ENCODE measurements at places on chromosomes 3 and 15.

DNA sequence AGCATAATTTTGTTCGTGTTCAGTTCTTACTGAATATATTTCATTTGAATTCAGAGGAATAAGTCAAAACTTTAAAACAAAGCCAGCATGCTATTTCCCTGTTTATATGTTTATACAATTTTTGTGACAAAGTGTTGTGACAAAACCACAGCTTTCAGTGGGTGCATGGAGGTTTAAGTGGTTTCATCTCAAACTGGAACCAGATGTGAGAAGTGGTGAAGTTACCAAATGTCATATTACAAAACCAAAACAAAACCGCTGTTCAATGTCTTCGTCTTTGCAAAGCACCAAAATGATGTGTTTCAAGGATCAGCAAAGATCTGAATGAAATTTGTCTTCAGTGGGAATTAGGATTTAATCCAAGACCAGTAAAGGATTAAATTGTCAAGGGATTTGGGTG is 59.3 kb upstream of the OSTN start:
- peak; percentile 68 for DNase-seq

DNA sequence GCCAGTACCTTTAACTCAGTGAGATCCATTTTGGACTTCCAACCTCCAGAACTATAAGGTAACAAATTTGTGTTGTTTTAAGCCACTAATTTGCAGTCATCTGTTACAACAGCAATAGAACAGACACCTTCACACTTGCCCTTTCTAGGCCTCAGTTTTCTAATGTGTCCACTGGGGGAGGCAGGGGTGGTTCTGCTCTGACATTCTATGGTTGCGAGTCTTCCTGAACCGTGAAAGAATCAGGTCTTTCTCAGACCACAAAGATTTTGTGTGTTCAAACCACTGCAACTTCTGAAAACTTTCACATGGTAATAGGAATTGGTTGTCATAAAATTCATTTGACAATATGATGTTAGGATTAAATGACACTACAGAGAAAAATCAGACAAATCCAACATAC is 26.8 kb upstream of the CSTA start:
- no peak for DNase-seq

- no peak for DNase-seq
These were observed 464 bp downstream of the SOX2 start for GRCh38 chr3:181712226-181712552.

DNA sequence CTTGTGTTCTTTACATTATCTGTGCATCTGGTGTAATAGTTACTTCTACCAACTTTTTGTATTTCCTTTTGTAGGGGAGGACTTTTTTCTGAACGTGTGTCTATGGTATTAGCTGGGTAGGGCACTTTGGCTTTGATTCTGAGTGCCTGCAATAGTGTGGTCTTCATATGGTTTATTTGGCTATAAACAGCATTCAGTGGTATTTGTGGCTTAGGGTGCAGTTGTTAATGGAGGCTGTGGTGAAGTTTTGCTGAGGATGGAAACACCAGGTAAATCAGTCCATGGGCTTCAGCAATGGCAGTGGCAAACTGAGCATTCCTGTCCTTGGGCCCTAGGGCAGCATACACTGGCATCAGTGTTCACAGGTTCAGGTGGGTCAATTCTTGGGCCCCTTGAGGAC is 230.6 kb upstream of the CTNNB1 start:
- DNase-seq = no peak

DNA sequence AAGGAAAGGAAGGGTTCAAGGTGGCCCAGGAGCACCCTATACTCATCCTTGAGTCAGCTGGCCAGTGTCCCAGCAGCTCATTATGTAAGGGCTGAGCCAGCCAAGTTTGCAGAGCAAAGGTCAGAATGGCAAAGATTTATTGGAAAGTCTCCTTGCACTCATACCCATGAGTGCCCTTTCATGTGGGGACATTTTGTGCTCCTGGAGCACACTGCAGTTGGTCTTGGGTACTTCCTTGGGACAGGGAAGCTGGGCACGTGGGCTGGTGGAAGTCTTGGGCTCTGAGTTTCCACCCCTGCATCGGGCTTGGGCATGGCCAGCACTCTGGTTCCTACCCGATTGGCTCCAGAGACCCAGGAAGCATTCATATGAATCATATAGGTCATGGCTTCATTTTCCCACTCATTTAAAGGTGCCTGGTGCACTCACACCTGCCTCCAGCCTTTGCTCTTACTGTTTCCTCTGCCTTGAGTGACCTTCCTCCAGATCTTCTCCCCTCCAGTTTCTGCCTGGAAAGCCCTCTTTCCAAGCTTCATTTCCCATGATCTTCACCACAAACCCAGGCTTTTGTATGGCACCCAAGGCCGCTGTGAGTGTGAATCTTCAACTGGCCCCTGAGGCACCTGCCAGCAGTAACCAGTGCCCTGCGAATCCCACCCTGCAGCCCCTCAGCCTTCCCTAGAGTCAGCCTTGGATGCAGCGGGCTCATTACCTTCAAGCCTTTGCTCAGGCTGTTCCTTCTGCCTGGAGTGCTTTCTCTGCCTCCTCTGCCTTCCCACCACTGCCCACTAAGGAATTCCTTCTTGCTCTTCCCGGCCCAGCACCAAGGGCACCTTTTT is 10.5 kb upstream of the PRKCD start:
- DNase-seq = peak; percentile 26

- no peak for DNase-seq
These were observed 231.5 kb downstream of the SV2B start for GRCh38 chr15:91331581-91331980.

GRCh38 chr15:101573951-101574350 is 78.2 kb downstream of the TM2D3 start:
- no peak for DNase-seq

DNA sequence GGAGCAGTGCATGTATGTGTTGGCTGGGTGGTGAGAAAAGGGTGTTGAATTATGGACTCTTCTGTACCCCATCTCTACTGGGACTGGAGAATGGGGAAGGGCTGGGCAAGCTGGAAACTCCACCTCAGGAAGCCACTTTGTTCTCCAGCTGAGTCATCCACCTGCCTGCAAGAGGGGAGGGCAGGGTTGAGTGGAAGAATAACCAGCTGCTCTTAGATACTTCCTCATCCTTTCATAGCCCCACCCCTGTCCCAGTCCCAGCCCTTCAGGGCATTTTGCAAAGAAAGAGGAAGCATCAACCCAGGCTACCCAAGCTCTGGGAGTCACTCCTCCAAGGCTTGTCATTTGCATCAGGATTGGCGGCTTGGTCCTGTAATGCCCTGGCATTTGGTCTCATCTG is 33.1 kb downstream of the RAB11A start:
- DNase-seq = no peak

DNA sequence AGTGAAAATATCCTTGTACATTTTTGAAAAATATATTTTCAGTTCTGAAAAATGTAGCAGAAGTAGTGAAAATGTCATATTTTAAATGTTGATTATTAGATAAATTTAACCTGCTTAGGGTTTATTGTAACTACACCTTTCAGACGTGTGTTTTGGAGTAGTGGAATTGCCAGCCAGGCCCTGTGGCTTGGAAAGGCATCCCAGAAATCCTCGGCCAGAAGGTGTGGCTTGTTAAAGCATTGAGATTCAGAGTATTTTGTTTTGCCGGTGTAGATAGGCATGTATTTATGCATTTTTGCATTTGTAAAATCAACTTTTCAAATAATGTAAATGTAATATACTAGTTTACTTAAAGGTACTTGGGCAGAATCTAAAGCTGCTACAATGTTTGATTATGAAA is 7.0 kb downstream of the EBLN2 start:
- peak; percentile 38 for DNase-seq

GRCh38 chr3:67290438-67290837 is 292.3 kb downstream of the KBTBD8 start:
- DNase-seq = no peak

Measured in AG10803 (cell line).